ENCODE measurements at places on chromosomes 12 and 14.

DNA sequence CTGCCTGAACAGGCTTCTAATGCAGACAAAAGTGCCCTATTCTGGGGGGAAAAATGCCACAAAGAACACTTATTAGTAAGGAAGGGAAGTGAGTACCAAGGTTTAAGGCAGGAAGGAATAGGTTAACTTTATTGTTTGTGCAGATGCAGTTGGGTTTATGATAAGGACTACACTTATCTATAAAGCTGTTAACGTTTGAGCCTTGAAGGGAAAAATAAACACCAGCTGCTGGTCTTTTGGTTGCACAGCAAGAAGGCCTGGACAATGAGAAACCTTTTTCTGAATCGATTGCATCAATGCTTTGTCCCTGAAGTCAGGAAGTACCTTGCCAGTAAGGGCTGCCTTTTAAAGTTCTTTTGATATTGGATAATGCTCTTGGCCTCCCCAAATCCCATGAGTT lies 407.8 kb downstream of the ATP23 start:
- DNase-seq = no peak

- DNase-seq = no peak
Observed at GRCh38 chr14:76007852-76008251, 22.3 kb downstream of the IFT43 start.

- DNase-seq = no peak
Observed at GRCh38 chr14:95151561-95151960, 5.8 kb downstream of the DICER1 start.

GRCh38 chr12:66170606-66171005 lies 810 bp upstream of the TMBIM4 start:
- DNase-seq = no peak

- DNase-seq = no peak
Observed at GRCh38 chr12:65891987-65892481, 67.8 kb downstream of the HMGA2 start.

DNA sequence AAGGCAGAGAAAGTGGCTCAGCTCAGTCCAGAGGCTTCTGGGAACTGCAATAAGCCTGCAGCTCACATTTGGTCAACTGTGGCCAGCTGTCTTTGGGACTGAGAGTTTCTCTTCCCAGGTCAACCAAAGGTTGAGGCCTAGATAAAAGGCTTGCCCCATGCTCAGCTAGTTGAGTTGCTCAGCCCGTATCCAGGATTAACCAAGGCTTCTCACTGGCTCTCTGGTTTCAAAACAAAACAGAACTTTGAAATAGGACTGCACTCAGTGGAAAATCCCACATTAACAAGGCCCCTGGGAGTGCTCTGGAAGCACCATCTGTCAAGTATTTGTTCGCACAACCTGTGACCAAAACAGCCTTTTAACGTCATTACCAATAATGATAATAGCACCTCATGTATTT lies 40.3 kb upstream of the NUAK1 start:
- DNase-seq = no peak

DNA sequence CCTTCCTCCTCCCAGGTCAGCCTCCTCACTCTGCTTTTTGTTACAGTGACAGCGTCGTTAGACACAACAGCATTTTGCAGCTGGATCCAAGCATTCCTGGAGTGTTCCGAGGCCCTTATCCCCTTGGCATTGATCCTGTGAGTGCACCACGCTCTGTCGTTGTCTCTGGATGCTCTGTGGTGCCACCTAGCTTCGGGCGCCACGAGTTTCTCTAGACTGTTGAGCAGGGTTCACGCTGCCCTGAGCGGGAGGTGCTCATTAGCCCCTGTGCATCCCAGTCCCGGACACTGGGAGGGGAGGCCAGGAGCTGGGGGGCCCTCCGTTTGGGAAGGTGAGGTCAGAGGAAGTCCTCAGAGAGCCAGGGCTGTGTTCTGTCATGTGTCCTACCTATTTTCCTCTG lies 17.3 kb upstream of the DNAH10 start:
- no peak for DNase-seq
